ENCODE measurements at places on chromosomes 1 and 21. TPM values are rescaled to one million over a fixed set of nuclear protein-coding genes. Genes with fewer than 3 reads are reported as not detected.

The FAAH gene
- 48.1 TPM for polyA plus RNA-seq

The PAQR6 gene
- 3.0 TPM for polyA plus RNA-seq

The TBX15 gene
- polyA plus RNA-seq, result not detected

The AMY2B gene
- polyA plus RNA-seq, result 9.8 TPM

The TAS1R1 gene
- not detected for polyA plus RNA-seq

The CHIT1 gene
- 0.98 TPM for polyA plus RNA-seq

The NHLH1 gene
- not detected for polyA plus RNA-seq

The ARHGEF10L gene
- 33.0 TPM for polyA plus RNA-seq

The DNAJC28 gene
- polyA plus RNA-seq, result 1.6 TPM

The APOBEC4 gene
- polyA plus RNA-seq, result not detected

The KRTAP19-4 gene
- not detected for polyA plus RNA-seq

The NUDT4B gene
- 6.1 TPM for polyA plus RNA-seq

The HHIPL2 gene
- 0.13 TPM for polyA plus RNA-seq

The CLEC20A gene
- polyA plus RNA-seq, result not detected

The MTARC1 gene
- 8.6 TPM for polyA plus RNA-seq

The KCNJ9 gene
- polyA plus RNA-seq, result not detected

The ACTN2 gene
- polyA plus RNA-seq, result 1.8 TPM

The TDRD5 gene
- 0.69 TPM for polyA plus RNA-seq

The GPR89A gene
- polyA plus RNA-seq, result 4.2 TPM

The FCER1G gene
- 243 TPM for polyA plus RNA-seq

All from sigmoid colon (tissue), 7 donors.